ENCODE measurements at places on chromosomes 6 and 20.
A peak's percentile ranks its signal among the peaks of the same experiment; 100 is the strongest.

GRCh38 chr20:11799281-11799684 is 118.4 kb upstream of the BTBD3 start:
- H3K36me3 ChIP-seq = no peaks in the 10 kb centered on the region
- H3K27me3 ChIP-seq = no peaks in the 10 kb centered on the region
- H3K4me3 ChIP-seq = no peak overlapping the region

DNA sequence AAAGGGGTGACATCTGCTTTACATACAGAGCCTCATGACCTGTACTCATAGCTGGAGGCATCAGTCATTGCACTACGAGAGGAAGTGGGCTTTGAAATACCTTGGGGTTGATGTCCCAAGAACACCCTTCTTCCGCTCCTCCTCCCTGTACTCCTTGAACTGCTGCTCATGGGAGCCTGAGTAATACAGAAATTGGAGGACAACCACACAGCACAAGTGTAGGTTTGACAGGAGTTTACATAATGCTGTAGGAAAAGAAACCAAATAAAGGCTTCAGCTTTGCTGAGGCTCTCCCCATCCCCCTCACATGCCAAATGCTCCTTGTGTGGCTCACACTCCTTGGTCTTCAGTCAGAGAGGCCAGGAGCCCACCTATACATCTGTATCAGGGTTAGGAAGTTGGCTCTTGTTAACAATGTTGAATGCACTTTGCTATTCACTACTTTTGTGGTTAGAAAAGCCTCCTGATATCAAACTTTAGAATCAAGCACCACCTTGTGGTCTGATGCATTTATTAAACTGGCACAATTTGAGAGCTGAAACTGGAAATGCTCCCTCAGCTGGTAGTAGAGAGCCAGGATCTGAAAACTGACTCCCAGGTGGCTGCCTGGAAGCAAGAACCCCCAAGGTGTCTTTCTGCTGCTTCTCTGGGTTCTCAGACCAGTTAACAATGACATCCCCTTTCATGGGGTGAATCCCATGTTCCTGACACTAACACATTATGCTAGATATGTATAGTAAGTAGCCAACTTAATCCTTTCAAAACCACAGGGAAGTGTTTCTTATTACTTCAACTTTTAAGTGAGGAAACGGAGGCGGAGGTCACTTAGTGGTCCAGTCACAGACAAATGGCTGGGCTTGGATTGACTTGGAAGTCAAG is 56.2 kb upstream of the EDN1 start:
- no peak overlapping the region for H3K4me3 ChIP-seq
- H3K27ac ChIP-seq = no peak overlapping the region

GRCh38 chr20:19823216-19823615 is 65.2 kb downstream of the RIN2 start:
- no peak overlapping the region for H3K4me3 ChIP-seq
- peak overlapping the region; percentile 46 for H3K27ac ChIP-seq
- DNase-seq = no peak
- no peaks in the 10 kb centered on the region for H3K27me3 ChIP-seq

DNA sequence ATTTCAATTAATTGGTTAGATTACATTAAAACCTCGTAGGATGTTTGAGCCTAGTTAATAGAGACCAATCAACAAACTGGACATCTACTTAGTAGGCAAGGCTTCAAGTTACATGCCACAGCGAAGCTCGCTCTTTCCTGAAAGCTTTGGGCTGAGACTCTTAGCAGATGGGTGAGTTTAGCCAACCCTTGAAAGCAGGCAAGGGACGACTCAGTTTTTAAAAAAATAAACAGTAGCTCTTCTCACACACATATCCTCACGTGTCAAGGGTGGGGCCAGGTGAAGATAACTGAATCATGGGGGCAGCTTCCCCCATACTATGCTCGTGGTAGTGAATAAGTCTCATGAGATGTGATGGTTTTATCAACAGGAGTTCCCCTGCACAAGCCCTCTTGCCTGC is 775 bp downstream of the MTFR2 start:
- H3K27ac ChIP-seq = no peak overlapping the region
- no peak for DNase-seq
- no peaks in the 10 kb centered on the region for H3K27me3 ChIP-seq
- peaks cover 26% of the 10 kb centered on the region for H3K4me1 ChIP-seq
- H3K36me3 ChIP-seq = no peaks in the 10 kb centered on the region
- peak overlapping the region; percentile 97 for H3K4me3 ChIP-seq

DNA sequence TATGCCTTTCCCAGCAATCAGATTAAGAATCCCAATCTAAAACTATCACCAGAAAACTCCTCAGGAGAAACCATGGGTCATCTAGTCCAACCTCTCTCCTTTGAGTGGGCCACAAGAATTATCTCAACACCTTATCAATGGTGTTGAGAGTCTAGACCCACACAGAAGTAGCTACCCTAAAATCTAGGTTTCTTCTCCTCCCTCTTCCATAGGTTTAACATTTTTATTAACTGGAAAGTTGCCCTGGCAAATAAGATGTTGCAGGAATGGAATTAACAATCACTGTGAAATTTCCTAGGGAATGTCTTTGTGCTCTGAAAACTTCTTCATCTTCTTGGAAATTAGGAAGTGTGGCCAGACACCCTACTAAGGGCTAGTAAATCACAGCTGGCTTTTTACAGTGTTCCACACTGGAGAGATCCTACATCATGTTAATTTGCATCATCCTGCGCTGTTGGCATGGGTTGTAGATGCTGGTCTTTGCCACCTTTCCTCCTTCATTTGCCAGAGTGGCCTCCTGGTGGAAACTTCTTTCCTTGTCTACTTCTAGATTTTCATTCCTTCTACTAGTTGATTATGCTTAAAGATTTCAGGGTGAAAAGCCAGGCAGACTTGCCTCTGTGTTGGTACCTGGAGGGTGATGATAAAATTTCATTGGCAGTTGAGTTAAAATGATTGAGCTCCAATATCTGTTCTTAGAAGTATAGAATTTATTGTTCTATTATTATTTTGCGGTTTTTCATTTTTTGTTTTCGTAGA is 2.7 kb downstream of the TNFAIP3 start:
- H3K4me1 ChIP-seq = peaks cover 84% of the 10 kb centered on the region
- peak overlapping the region; percentile 99 for H3K27ac ChIP-seq
- H3K4me3 ChIP-seq = peak overlapping the region; percentile 97
- no peaks in the 10 kb centered on the region for H3K27me3 ChIP-seq
- no peak for DNase-seq

DNA sequence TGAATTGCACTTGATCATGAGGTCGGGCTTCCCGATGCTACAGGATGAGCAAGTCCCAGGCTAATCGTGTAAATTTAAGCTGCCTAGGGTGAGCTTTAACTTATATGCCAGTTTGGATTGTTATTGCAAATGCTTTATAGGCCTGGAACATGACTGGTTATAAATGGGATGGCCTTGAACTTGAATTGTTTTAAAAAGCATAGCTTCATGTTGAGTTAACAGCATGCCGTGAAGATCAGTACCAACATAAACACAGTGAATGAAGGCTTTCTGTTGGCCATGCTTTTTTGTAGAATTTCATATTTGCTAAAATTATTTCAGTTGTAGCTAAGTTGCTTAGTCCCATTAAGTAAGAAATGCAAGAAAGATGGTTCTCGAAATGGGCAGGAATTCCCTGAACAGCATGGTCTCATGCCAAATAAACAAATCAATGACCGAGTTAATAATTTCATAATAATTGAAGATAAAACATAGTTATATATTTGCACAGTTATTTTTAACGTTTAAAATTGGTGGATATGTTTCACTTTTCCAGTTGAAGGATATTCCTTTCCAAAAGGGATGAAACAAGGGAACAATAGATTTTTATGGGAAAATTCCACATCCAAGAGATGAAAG is 76.6 kb upstream of the ARID1B start:
- H3K36me3 ChIP-seq = no peaks in the 10 kb centered on the region
- no peaks in the 10 kb centered on the region for H3K27me3 ChIP-seq
- no peak overlapping the region for H3K4me3 ChIP-seq

GRCh38 chr6:22471746-22472145 is 97.6 kb upstream of the HDGFL1 start:
- no peak overlapping the region for H3K4me3 ChIP-seq
- no peaks in the 10 kb centered on the region for H3K27me3 ChIP-seq
- no peak overlapping the region for H3K27ac ChIP-seq
- no peak for DNase-seq

DNA sequence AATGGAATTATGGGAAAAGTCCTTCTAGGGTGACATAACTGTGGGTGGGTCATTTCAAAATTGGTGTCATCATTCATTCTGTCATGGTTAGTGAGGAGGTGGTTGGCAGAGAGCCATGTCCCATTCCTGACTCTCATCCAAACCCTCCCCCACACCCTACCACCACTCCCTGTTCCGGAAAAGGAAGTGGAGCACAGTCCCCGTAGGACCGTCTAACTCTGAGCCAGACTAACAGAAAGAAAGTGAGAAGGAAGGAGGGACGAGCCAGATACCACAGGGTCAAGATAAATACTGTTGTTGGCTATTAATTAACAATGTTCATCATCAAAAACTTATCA is 4.8 kb downstream of the TRIM10 start:
- no peak overlapping the region for H3K4me3 ChIP-seq
- peaks cover 18% of the 10 kb centered on the region for H3K4me1 ChIP-seq
- peaks cover 4% of the 10 kb centered on the region for H3K27me3 ChIP-seq
- H3K27ac ChIP-seq = peak overlapping the region; percentile 1

DNA sequence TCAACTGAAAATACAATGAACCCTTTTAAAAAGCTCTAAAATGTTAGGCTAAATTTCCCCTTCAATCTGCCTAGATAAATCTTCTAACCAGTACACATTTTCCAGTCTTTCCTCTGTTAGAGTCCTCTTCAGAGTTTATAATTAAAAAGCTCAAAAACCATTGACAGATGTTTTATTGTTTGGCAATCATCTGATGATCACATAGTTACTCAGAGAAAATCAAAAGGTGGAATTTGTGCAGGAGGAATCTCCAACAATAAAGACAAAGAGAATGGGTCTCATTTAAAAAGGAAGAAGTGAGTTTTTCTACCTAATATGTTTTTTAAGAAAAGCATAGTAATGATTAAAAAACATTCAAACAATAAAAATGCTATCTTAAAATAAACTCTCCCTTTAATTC is 3.1 kb downstream of the TRAPPC3L start:
- no peaks in the 10 kb centered on the region for H3K36me3 ChIP-seq
- DNase-seq = no peak
- H3K4me1 ChIP-seq = no peaks in the 10 kb centered on the region
- H3K27me3 ChIP-seq = no peaks in the 10 kb centered on the region

GRCh38 chr6:111603685-111604084 is 2.0 kb downstream of the TRAF3IP2 start:
- DNase-seq = no peak
- no peaks in the 10 kb centered on the region for H3K36me3 ChIP-seq
- no peaks in the 10 kb centered on the region for H3K27me3 ChIP-seq
- peaks cover 72% of the 10 kb centered on the region for H3K4me1 ChIP-seq
- H3K27ac ChIP-seq = peak overlapping the region; percentile 89
- peak overlapping the region; percentile 72 for H3K4me3 ChIP-seq
